Activated CD8-positive, alpha-beta memory T cell treated with anti-CD3 and anti-CD28 coated beads, Interleukin-2, amount 50 U/mL, for 4 hours (primary cell): ENCODE measurements at places on chromosomes 3 and 15.
A peak's percentile ranks its signal among the peaks of the same experiment; 100 is the strongest.

- no peak for DNase-seq
Observed at GRCh38 chr3:124053871-124054270, 61.9 kb upstream of the ROPN1 start.

GRCh38 chr3:81874738-81875137, 113.3 kb upstream of the GBE1 start:
- DNase-seq = no peak

DNA sequence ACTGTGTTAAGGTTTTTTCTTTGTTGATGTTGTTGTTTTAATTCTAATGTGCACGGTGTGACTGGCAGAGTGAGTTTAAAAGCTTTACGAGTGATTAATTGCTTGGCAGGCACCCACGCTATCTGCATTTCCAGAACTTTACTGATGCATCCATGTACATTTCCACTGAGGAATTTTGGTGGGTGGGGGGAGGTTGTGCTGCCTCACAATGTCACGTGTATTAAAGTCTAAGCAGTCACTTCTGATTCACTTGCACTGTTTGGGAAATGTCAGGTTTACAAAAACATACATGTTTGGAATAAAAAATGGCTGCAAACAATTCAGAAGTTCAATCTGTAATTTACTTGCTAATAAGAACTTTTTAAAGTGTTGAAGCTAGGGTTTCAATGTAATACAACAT, 38.5 kb upstream of the CTDSPL start:
- no peak for DNase-seq

- DNase-seq = no peak
Observed at GRCh38 chr3:37198996-37199395, 24.6 kb upstream of the LRRFIP2 start.

DNA sequence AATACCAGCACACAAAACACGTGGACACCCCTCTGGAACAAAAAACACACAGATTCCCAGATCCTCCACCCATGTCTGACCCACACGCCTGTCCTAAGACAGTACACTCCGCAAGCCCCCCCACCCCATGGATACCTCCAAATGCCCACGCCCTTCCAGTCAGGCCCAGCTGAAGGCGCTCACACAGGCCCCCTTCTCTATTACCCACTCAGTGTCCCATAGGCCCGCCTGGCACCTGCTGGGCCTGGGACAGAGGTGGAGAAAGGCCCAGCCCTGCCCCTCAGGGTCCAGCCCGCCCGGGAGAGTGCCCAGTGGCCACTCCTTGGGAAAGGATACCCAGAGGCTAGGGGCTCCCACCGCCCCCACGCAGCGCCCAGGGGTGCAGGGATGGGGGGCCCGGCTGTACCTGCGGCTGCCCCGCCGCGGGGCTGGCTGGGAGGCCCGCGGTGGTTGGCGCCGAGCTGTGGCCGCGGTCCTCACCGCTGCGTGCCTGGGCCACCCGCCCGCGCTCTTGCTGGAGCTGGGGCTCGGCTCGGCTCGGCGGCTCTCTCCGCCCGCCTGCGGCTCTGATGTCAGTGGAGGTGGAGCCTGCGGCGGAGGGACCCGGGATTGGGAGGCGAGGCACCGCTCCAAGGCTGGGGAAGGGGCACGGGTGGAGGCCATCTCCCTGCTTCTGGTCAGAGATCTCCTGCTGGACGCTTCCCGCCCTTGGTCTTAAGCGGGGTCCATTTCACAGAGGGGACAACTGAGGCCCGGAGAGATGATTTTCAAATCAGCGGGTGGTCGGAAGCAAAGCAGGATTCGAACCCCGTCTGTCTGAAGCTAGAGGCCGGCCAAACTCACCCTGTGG, at the start of gene CAMK1:
CAMK1 (minus strand) TSS at position 522 of the 850 bp plus-strand sequence. CDS start 2,198 bp downstream, outside the sequence.
- peak; percentile 57 for DNase-seq

DNA sequence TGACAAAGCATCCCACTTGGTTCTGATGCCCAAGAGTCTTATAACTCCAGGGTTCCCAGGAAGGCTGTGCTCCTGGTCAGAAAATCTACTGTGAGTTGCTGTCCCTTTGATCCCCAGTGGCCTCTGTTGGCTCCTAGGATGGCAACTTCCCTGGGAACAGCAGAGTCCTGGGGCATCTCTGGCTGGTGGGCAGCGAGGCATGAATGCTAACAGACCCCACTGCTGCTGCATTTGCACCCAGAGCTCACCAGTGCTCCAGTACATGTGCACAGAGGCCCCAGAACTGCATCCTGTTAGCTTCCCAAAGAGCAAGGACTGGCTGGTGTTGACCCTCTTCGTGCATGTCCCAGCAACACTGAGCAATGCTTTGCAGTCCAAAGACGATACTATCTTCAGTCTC, 15.7 kb downstream of the CAV3 start:
- no peak for DNase-seq

GRCh38 chr3:123695152-123695551, 110.3 kb upstream of the HACD2 start:
- no peak for DNase-seq

DNA sequence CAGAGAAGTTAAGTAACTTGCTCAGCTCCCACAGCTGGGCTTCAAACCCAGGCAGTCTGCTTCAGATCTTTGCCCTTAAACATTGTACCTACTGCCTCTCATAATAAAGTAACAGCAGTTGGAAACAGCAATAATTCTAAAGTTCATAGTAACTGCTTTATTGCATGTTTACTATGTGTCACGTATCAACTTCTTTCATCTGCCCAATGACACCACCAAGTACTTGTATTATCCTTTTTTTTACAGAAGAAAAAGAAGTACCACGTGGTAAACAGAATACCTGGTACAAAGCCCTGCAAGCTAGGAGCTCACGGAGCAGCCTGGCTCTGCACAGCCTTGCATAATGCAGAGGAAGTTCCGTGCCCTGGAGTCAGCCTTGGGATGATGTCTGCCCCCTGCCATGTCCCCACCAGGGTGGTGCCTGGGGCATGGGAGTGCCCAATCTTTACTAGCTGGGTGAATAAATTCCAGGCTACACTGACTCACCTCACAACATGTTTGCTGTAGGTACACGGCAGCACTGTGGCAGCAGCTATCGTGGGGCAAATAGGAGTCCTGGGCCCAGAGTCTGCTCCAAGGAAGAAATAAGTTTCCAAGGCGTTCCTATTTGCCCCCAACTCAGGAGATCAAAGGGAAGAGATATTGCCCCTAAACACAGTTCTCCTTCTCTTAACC, 77.2 kb downstream of the LDHAL6B start:
- DNase-seq = no peak

GRCh38 chr3:17329927-17330326, 412.5 kb downstream of the TBC1D5 start:
- DNase-seq = no peak

DNA sequence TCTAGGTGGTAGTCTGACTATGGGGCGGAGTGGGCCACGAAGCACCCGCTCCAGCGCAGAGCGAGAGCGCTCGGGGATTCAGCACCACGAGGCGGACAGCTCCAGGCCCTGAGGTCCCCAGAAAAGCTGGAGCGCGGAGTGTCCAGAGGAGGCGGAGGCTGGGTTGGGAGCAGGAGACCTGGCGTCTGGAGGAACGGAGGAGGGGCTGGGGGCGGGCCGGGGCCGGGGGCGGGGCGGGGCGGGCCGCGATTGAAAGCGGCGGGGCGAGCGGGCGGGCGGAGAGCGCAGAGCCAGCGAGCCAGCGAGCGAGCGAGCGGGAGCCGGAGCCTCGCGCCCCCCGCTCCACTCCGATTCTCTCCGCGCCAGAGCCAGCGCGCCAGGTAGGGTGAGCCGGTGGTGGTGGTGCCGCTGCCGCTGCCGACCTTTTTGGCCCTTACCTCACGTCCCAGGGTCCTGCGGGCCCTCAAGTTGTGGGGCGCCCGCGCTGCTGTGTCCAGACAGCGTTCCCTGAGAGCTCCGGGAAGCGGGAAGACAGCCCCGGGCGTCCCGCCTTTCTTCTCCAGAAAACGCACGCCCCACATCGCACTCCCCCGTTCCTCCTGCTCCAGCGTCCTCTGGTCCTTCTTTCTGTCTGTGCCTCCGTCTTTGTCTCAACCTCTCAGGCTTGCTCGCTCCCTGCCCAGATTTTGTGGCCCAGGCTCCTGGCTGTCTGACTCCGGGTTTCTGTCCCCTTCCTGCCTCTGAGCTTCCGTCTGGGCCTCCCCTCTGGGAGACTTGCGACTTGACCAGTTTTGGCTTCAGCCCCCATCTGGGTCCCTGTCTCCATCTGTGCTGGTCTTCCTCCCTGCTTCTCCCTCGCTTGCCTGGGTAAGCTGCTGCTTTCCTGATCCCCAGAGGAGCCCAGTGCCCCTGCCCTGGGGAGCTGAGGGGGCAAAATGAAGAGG, at the start of gene GRM2:
GRM2 (plus strand) TSS at position 281 of the 944 bp plus-strand sequence. CDS start 1,916 bp downstream, outside the sequence.
- peak; percentile 8 for DNase-seq

DNA sequence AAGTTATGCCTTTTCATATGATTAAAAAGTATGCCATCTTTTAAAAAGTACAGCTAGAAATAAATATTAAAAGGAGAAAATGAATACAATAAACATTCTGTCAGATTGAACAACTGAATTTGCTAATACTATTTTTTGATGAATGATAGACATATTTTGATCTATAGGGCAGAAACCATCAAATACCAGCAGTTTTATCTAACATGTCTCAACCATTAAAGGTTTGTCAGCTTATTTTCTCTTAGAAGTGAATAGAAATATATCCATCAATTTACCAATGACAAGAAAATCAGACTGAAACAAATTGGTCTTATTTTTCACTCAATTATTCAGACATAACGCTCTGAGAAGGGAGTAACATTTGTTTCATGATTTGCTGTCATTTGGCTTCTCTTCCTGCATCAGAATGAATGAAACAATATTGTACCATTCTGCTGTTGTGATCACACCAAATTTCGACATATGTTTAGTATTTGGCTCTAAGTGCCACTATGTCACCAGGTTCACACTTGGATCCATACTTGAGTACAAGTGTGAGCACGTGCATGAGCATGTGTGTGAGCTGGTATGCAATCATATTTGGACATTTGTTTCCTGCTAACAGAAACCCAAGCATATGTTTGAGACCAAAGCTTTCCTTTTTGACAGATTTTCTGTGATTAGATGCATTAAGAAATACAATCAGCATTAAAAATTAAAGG, 86.5 kb downstream of the THRB start:
- no peak for DNase-seq
